Activated T-cell treated with anti-CD3 and anti-CD28 coated beads, Interleukin-2, amount 50 U/mL, for 24 hours (primary cell): ENCODE measurements at places on chromosomes 6 and 20.

GRCh38 chr20:48791014-48791413 lies 36.8 kb downstream of the PREX1 start:
- DNase-seq, result no peak

GRCh38 chr6:46893648-46894047 lies 28.1 kb downstream of the ADGRF5 start:
- no peak for DNase-seq

- DNase-seq, result no peak
Observed at GRCh38 chr6:77470983-77471382, 7.7 kb upstream of the HTR1B start.

DNA sequence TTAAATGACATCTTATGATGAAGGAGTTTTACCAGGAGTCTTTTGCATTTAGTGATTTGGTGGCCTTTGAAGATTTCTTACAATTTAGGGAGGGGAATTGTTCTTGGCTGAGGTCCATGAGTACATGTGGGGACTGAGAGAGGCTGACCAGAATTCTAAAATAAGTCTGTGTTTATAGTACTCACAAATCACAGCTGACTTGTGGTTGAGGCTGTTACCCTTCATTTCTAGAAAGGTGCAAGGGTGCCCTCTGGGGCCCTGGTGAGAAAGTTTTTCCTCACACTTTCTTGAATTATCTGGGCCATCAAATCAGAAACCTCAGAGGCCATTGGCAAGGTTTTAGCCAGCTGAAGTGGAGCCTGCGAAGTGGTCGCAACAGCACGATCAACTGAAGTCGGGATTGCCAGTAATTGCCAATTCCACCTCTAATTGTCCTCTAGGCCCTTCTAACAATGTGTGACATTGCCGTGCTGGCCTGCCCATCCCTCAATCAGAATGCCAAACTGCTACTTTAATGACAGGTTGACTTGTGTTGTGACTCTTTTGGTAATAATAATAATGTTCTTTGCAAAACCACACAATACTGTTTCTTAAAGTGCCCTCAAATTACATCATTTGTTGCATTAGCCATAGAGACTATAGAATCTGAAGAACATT lies 221.6 kb downstream of the OGFRL1 start:
- no peak for DNase-seq

- no peak for DNase-seq
Observed at GRCh38 chr20:16145919-16146318, 427.3 kb downstream of the KIF16B start.

- no peak for DNase-seq
Observed at GRCh38 chr6:5746759-5747130, 260.0 kb downstream of the NRN1 start.

GRCh38 chr6:140544431-140544830 lies 1170.0 kb upstream of the CITED2 start:
- DNase-seq, result no peak

- DNase-seq, result no peak
Observed at GRCh38 chr6:39593646-39594045, 131.6 kb downstream of the KIF6 start.

GRCh38 chr6:32192608-32193039 lies at the start of gene GPSM3:
GPSM3 (minus strand) TSS chr6:32192643; CDS start chr6:32192513, 130 bp downstream.
- peak; percentile 69 for DNase-seq

DNA sequence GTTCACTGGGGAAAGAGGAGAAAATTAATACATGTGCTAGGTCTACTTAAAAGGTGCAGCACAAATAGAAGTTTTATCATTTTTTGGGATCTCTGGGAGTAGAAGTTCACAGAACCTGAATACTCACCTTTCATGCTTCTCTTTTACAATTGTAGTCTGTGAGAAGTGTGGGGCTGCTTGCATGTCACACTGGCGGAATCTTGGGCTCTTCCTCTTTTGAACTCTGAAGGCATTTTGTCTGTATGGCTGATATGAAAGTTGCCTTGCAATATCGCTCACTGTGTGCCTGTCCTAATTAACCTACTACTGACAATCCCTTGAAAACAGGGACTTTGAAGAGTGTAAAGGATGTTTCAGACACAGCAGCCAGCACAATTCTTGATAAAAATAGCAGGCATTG lies 65.9 kb upstream of the CLDN20 start:
- no peak for DNase-seq

DNA sequence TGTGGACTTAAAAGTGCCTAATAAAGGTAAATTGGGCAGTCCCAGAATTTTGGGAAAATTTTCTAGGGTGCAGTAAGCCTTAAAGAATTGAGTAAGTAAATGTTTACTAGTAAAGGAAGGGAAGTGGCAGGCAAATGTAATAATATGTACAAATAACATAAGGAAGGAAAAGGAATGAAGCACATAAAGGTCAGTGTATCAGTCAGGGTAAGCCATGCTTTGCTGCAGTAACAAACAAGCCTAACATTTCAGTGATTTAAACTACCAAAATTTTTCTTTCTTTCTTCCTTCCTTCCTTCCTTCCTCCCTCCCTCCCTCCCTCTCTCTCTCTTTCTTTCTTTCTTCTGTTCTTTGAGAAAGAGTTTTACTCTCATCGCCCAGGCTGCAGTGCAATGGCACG lies 117.5 kb downstream of the HAO1 start:
- no peak for DNase-seq

DNA sequence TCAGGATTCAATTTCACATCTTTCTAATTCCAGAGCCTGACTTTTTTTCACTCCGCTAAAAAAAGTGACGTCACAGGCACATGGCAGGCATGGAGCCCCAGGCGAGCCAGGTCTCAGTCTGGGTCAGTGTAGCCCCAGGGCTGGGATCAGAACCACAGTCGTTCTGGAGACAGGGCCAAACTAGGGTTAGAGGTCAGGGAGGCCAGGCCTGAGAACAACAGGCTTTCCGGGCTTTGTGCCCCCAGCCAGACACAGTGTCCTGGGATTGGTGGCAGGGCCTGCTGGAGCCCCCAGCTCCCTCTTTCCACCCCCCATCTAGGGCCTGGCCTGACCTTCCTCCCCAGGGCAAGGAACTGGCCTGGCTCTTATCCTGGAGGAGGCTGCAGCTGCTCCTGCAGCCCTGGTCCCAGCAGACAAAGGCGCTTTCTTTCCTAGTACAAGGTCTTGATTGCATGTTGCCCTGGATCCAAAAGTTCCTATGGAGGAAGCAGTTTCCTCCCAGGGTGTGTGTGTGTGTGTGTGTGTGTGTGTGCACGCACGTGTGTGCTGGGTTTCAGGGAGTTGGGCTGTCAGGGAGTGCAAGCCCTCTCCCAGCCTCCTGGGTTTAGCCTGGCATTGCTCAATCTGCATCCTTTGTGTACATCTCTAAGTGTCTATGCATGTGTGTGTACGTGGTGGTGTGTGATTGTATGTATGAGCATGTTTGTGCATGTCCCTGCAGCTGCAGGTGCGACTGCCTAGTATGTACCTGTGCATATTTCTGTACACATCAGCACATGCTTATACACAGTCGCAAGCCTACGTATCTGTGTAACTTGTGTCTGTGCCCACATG lies 26.5 kb upstream of the EMILIN3 start:
- DNase-seq, result no peak

- DNase-seq, result no peak
Observed at GRCh38 chr20:25204550-25205276, 9.2 kb downstream of the ENTPD6 start.

DNA sequence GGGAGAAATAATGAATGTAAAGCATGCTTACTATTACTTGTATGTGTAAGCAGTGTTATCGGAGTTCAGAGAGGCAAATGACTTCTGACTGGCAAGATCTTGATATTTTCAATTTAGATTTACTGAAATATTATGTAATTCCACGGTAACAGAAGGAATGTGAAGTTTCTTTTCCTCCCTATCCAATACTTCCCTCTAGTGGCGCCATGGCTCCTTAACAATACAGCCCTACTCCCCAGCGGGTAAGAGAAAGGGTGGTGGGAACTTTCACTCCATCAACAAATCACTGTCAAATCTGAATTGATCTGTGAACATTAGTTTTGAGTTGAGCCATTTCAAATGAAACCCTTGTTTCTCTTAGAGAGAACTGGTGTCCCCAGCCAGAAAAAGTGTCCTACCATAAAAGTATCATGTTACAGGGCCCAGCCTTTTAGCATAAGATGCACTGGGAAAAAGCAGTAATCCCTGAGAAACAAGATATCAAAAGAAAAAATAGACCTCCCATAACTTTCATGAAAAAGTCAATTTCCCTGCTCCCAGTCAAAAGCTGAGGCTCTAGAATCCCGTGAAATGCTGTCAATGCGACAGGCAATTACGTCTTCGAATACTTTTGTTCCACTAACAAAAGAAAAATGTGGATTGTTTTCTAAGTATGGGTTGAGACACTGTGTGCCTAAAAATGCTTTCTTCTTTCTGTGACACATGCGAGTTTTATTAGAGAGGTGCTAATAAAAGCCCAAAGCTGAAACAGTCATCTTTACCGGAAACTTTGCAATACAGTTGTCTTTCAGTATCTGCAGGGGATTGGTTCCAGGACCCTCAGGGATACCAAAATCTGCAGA lies 12.9 kb downstream of the COX7A2 start:
- DNase-seq, result no peak

DNA sequence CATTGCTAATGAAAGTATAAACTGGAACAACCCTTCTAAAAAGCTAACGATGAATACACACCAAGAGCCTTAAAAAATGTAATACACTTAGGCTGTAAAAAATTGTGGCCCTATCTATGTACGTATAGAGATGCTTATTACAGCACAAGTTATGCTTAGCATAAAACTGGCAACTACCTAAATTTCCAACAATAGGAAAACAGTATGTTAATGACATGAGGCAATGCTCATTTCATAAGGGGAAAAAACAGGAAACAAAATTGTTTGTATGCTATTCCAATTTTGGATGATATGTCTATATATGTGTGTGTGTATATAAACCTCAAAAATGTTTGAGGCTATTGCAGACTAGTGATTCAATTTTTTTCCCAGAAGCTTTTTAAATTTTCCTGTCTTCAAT lies 82.5 kb downstream of the DTNBP1 start:
- DNase-seq, result no peak

DNA sequence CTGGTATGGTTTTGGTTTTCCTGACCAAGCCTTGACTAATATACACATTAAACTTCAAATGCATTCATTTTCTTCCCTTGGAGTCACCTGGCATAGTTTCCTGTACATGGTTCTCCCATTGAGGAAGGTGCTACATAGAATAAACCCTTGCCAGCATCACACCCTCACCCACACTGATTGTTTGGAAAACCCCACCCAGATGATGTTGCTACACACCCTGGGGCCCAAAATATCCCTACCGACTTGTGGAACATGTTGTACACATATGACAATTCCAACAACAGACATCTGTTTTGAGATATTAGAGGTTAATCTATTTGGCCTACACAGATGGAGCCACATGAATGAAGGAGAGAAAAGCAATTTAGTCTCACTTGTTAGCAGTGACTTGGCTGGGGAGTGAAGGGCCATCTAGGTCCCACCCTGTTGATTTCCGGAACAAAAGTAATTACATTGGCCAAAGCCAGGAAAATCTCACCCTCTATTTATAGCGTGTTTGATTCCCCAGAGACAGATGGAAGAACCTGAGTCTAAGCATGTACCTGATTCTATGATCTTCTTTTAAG lies 606.0 kb upstream of the BTBD3 start:
- no peak for DNase-seq
